ENCODE measurements at places on chromosomes 3 and 15. TPM values are rescaled to one million over a fixed set of nuclear protein-coding genes. Genes with fewer than 3 reads are reported as not detected.
A peak's percentile ranks its signal among the peaks of the same experiment; 100 is the strongest.

DNA sequence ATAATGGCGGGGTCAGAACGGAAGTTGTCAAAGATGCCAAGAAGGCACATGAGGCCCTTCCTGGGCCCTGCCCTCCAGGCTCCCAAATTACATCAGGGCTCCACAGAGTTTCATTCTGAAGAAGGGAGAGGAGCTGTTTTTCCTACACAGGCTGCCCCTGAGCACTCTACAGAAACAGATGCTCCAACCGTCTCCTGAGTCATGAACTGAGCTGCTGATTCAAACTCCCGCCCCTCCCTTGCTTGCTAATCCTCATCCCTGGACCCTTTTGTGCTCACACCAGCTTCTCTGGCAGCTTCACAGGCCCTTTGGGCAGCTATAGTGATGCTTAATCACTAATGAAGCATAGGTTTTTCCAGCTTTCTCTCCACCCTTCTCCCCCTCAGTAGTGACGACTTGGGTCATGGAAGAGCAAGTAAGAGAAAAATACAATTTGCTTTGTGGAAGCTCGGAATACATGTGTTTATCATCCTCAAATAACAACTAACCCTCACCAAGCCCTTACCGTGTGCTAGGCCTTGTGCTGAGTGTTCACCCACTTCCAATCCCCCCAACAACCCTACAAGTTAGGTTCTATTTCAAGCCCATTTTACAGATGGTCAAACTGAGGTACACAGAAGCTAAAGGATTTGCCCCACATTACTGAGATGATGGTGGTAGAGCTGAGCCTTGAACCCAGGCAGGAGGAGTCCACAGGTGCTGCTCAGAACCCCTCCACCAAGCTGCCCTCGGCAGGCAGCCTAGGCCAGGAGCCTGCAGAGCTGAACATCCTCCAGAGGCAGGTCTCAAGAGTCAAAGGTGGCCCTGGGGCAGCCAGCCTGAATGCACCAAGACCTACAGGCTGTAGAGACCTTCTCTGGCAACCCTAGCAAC is 21.9 kb downstream of the MEGF11 start:
- no peak overlapping the region for H3K27ac ChIP-seq
- no peak for DNase-seq
- H3K4me1 ChIP-seq, result no peaks in the 10 kb centered on the region
- H3K27me3 ChIP-seq, result peaks cover 75% of the 10 kb centered on the region
- no peaks in the 10 kb centered on the region for H3K36me3 ChIP-seq

GRCh38 chr3:13009132-13009945 is 63.9 kb downstream of the IQSEC1 start:
- no peak overlapping the region for H3K27ac ChIP-seq
- no peak overlapping the region for H3K4me3 ChIP-seq
- H3K36me3 ChIP-seq, result no peaks in the 10 kb centered on the region
- peak; percentile 69 for DNase-seq
- H3K4me1 ChIP-seq, result peaks cover 23% of the 10 kb centered on the region

DNA sequence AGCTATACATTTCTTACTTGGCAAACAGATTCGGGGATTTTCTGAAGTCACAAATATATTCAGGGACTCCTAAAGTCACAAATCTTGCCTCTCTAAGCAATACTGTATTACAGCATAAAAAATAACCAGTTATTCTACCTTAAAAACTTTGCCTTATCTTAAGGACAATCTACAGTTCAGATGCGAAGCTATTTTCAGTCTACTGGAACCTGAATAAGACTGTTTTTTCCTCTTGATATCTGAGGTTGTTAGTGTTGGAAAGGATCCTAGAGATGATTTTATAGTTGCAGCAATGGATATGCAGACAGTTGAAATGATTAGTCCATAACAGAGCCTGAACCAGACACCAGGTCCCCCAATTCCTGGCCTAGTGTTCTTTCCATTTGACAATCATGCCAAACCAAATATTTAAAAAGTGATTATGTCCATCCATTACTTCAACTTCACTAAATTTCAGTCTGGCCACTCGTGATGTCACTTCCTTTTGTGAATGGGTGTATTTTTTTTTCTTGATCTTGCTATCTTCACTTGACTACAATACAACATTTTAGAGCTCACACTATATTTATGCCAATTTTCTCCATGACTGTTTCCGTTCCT is 1.8 kb downstream of the HDGFL3 start:
- DNase-seq, result no peak
- no peaks in the 10 kb centered on the region for H3K27me3 ChIP-seq
- H3K4me1 ChIP-seq, result peaks cover 66% of the 10 kb centered on the region
- H3K4me3 ChIP-seq, result peak overlapping the region; percentile 92

DNA sequence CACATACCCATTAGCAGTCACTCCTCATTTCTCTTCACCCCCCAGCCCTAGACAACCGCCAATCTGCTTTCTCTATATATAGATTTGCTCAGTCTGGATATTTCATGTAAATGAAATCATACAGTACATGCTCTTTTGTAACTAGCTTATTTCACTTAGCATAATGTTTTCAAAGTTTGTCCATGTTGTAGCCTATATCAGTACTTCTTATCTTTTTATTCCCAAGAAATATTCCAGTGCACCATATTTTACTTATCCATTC is 3.1 kb downstream of the MAP3K13 start:
- peaks cover 17% of the 10 kb centered on the region for H3K4me1 ChIP-seq
- no peak overlapping the region for H3K27ac ChIP-seq
- H3K27me3 ChIP-seq, result no peaks in the 10 kb centered on the region
- no peak for DNase-seq
- H3K36me3 ChIP-seq, result no peaks in the 10 kb centered on the region

GFM1 gene
- 60.5 TPM for total RNA-seq

PYGO1 gene
- total RNA-seq, result 5.2 TPM

C3orf49 gene
- total RNA-seq, result not detected

- peaks cover 17% of the 10 kb centered on the region for H3K4me1 ChIP-seq
- H3K27ac ChIP-seq, result no peak overlapping the region
Measured at GRCh38 chr15:30928076-30928475, 24.4 kb downstream of the FAN1 start.

TNNC1 gene
- 8,962 TPM for total RNA-seq

DNA sequence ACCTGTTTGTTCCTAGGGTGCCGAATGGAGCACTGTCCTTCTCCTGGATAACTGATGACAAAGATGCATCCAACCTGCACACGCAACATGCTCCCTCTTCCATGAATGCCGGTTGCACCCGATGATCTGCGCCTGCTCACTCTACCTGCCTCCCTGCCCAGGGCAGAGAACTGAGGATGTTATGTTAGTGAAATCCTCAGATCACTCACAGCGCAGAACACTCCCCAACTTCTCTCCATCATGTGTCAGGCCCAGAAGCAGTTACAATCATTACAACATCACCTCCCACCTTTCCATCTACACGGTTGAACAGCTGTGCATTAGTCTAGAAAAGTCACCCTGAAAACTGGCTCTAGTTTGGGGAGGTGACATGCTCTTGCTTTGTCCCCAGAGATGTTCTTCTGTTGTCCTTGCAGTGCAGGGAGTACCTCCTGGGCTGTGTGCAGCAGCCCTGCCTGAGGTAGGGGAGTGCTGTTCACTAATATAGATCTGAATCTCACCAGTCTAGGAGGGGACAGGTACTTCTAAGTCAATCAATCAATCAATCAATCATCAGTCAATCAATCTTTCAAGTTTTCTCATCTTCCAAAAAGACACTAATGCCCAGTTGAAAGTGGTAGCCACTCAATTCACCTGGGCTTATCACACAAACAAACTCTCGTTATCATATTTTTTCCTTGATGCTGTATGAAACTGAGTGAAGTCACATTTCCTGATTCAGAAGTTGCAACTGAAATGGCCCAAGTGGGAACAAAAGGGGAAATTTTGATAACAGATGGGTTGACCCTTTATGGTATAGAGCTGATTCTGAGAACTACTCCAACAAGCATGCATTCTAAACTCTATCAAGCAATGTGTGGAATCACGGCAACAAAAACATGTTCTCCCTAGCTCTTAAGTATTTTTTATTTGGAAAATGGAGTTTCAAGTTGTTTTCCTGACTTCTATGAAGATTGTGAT is 15.4 kb upstream of the ISLR start:
- no peaks in the 10 kb centered on the region for H3K36me3 ChIP-seq
- H3K4me1 ChIP-seq, result peaks cover 45% of the 10 kb centered on the region
- H3K27ac ChIP-seq, result peak overlapping the region; percentile 69

DNA sequence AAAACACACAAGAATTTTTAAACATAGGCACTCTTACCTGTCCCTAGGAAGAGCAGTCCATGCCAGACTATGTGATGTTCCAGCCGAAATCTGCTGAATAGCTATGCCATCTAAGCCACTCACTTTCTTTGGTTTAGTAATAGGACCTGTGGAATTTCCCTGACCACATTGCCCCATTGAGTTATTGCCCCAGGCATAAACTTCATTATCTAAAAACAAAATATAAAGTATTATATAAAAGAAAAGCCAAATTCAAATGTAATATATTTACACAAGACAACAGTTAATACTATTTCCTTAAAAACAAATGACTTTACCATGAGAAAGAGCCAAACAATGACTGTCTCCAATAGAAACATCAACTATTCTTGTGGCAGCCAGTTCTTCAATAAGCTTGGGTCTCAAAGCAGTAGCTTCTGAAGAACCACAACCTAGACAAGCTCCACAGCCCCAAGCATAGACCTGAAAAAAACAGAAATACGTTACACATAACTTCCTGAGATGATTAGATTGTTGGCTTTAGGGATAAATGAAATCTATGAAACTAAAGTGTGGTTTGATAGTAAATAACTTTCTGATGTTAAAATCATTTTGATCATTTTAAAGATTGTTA is 84.3 kb downstream of the HERC1 start:
- no peak for DNase-seq
- no peak overlapping the region for H3K4me3 ChIP-seq
- peaks cover 88% of the 10 kb centered on the region for H3K36me3 ChIP-seq
- no peaks in the 10 kb centered on the region for H3K27me3 ChIP-seq
- no peak overlapping the region for H3K27ac ChIP-seq

GRCh38 chr3:111971533-111972130 is 7.2 kb upstream of the ABHD10 start:
- DNase-seq, result peak; percentile 53
- H3K36me3 ChIP-seq, result peaks cover 34% of the 10 kb centered on the region
- peaks cover 47% of the 10 kb centered on the region for H3K4me1 ChIP-seq
- peak overlapping the region; percentile 71 for H3K27ac ChIP-seq
- no peak overlapping the region for H3K4me3 ChIP-seq
- no peaks in the 10 kb centered on the region for H3K27me3 ChIP-seq

DNA sequence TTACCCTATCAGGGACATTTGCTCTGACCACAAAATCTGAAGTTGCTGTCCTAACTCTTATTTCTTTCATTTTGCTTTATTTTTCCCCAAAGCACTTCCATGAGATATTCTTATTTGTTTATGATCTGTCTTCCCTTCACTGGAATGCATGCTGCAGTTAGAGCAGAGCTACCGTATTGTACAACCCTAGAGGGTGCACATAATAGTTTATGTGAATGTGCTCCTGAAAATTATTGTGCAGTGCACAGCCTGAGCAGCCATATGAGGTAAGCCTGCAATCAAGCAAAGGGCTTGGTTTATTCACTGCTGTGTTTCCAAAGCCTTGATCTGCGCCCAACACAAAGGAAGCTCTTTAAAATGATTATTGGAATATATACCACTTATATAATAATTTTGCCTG is 120.3 kb upstream of the CADPS start:
- no peak overlapping the region for H3K27ac ChIP-seq
- no peak overlapping the region for H3K4me3 ChIP-seq
- no peaks in the 10 kb centered on the region for H3K4me1 ChIP-seq

DNA sequence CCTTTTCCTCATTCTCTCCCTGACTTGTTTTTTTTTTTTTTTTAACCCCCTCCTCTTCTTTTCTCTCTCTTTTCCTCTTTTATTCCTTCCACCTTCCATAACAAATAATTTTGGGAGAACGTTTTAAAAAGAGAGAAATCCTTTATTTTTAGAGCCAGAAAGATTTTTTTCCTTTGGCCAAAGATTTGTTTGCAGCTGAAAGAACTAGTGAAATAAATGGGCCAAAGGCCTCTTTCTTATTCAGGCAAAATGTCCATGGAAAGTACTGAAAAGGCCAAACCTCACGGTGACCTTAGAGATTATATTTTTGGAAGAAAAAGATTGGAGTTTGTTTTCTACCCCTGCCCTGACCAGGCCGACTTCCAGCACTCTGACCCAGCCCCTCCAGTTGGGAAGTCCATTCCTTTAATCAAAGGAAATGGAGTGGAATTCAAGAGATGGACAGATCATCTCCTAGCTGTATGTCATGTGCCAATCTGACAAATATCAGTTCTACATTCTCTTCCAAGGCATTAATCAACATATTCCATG is 214.3 kb upstream of the ADAMTS9 start:
- no peaks in the 10 kb centered on the region for H3K27me3 ChIP-seq
- H3K27ac ChIP-seq, result peak overlapping the region; percentile 91

LTF gene
- total RNA-seq, result 2.7 TPM

OR5H15 gene
- not detected for total RNA-seq

- no peak for DNase-seq
- no peak overlapping the region for H3K27ac ChIP-seq
- peaks cover 18% of the 10 kb centered on the region for H3K4me1 ChIP-seq
- no peaks in the 10 kb centered on the region for H3K27me3 ChIP-seq
Measured at GRCh38 chr3:68997887-68998286, 15.6 kb downstream of the EOGT start.

CCR8 gene
- total RNA-seq, result not detected

DNA sequence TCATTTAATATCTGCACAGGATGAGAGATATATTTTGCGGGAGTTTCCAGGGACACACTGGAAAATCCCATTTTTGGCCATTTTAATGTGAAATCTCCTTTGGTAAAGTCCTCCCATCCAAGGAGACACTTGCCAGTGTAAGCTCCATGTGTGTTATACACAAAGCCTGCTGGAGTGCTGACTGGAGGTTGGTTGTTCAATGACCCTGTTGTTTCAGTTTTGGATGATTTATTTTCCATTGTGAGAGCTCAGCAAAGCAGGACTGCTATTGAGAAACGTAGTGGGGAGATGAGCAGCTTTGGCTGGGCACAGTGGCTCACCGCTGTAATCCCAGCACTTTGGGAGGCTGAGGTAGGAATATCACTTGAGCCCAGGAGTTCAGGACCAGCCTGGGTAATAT is 127.7 kb downstream of the NUP210 start:
- DNase-seq, result no peak
- H3K4me1 ChIP-seq, result no peaks in the 10 kb centered on the region
- no peak overlapping the region for H3K4me3 ChIP-seq
- H3K27ac ChIP-seq, result no peak overlapping the region
